ENCODE measurements at places on chromosomes 16 and 17.

DNA sequence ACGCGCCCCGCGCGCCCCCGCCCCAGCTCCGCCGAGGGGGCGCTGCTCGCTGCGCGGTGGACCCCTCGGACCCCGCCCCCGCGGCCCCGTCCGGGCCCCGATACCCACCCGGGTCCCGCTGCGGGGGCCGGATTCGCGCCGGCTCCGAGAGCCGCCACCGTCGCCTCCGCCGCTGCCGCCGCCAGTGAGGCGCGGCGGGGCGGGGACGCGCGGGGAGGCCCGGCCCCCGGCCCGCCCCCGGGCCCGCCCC, at the start of gene TBC1D16:
Gene TBC1D16, minus strand, starts transcription at position 186 of the 250 bp plus-strand sequence. CDS start 22,325 bp downstream, outside the sequence.
- DNase-seq: no peak

DNA sequence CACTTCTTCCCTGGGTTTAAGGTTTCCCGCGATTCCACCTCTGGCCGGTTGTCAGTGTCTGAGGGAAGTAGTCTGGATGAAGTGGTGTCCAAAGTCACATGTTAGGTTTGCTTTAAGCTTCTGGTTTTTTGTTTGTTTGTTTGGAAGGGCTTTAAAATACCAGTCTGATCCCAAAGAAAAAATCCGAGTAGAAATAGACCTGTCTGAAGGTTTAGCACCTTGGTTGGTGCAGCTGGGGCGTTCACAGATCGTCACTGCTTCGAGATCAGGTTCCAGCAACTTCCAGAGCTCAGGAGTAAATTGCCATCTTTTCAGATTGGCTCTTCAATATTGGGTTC, 567 bp downstream of the TMEM97 start:
- no peak for DNase-seq

- no peak for DNase-seq
Measured at GRCh38 chr17:45908460-45908859, 14.1 kb downstream of the MAPT start.

- DNase-seq: peak; percentile 59
Measured at GRCh38 chr16:11151885-11152629, 103.9 kb downstream of the SOCS1 start.

- DNase-seq: no peak
Measured at GRCh38 chr17:55086635-55087058, 118.1 kb downstream of the STXBP4 start.

DNA sequence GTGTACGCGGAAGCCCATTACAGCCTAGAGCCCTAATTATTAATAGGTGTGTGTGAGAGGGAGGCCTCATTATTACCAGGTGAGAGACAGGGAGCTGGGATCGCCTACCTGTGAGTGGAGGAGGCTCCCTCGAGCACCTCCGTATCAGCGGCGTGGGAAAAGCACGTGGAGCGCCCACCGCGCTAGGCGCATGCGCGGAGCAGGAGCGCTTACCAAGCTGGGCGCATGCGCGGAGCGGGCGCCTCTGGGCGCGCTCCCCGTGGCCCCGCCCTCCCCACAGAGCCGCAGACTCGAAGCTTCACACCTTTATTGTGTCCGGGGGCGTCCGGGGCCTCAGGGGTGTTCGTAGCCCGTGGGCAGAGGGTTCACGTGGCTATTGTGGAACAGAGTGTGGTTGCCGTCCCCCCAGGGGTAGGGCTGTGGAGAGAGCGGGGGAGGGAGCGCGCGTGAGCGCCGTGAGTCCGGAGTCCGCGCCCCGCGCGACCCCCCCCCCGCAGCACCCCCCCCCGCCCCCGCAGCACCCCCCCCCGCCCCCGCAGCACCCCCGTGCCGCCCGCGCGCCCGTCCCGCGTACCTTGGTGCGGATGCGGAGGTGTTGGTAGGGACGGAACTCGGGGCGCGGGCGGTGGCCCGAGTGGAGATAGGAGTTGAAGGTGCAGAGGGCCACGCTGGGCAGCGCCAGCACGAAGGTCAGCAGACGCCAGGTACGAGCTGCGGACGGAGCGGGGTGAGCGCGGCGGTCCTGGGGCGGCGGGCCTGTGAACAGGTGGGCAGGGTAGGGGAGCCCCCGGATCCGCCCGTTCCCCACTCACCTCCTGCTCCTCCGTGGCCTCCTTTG, 500 bp downstream of the COX6A2 start:
- DNase-seq: no peak

- DNase-seq: no peak
Measured at GRCh38 chr17:74922694-74923537, at the start of gene USH1G. TSS of gene USH1G (minus strand) at chr17:74923255. CDS start at chr17:74923073, 182 bp downstream.

GRCh38 chr17:44084131-44084538, 13.6 kb downstream of the G6PC3 start:
- DNase-seq: peak; percentile 59

DNA sequence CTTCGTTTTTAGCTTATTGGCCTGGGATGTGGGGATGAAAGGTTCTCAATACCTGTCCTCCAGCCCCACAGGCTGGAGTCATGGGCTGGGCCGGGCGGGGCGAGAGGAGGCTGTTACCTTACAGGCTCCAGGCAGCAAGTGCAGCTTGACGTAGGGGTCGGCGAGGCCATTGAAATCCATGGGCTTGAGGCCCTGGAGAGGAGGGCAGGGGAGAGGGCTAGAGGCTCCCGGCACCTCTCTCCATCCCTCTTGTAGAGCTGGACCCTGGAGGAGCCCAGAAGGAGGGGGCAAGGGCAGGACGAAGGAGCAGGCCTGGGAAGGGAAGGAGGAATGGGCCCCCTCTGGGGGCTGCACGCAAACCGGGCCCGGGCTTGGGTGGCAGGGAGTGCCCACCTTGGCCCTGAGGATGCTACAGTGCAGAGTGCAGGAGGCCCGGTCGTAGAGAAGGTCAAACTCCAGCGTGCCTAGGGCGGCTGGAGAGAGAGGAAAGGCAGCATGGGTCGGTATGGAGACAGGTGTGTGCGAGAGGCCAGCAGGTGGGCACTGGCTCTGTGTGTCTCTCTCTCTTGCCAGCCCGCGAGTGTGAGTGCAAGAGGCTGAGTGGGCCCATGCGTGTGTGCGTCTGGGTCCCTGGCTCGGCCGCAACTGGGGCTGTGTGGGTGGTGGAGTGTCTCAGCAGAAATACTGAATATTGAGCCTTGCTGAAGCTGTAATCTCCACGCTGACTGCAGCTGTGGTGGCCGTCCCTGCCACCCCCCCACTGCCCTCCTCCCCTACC, 1.6 kb downstream of the DOC2A start:
- DNase-seq: no peak

GRCh38 chr17:13727441-13728171, 125.9 kb upstream of the HS3ST3A1 start:
- no peak for DNase-seq

GRCh38 chr16:85375282-85375681, 237.8 kb upstream of the GSE1 start:
- DNase-seq: no peak

- no peak for DNase-seq
Measured at GRCh38 chr17:43936434-43936833, 5.8 kb downstream of the PPY start.

DNA sequence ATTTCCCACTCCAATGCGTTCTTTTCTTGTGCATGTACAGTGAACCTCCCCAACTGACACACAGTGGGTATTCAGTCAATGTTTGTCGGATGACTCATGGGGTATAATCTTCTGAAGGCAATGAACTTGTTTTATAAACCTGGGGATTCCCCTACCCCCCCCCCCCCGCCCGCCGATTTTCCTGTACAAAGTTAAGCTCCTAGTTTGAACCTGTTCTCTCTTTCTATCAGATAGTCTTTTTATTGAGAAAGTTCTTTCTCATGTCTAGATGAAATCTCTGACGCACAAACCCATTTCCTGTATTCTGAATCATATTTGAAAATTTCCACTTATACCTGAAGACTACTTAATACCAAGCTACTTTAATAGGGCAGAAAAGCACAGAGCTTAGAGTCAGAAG, 338.3 kb downstream of the CA10 start:
- DNase-seq: no peak

- DNase-seq: no peak
Measured at GRCh38 chr16:72979974-72980373, 68.0 kb downstream of the ZFHX3 start.

- DNase-seq: no peak
Measured at GRCh38 chr16:78686601-78687000, 587.1 kb downstream of the WWOX start.

GRCh38 chr16:81928975-81929374, 82.3 kb downstream of the SDR42E1 start:
- DNase-seq: no peak

DNA sequence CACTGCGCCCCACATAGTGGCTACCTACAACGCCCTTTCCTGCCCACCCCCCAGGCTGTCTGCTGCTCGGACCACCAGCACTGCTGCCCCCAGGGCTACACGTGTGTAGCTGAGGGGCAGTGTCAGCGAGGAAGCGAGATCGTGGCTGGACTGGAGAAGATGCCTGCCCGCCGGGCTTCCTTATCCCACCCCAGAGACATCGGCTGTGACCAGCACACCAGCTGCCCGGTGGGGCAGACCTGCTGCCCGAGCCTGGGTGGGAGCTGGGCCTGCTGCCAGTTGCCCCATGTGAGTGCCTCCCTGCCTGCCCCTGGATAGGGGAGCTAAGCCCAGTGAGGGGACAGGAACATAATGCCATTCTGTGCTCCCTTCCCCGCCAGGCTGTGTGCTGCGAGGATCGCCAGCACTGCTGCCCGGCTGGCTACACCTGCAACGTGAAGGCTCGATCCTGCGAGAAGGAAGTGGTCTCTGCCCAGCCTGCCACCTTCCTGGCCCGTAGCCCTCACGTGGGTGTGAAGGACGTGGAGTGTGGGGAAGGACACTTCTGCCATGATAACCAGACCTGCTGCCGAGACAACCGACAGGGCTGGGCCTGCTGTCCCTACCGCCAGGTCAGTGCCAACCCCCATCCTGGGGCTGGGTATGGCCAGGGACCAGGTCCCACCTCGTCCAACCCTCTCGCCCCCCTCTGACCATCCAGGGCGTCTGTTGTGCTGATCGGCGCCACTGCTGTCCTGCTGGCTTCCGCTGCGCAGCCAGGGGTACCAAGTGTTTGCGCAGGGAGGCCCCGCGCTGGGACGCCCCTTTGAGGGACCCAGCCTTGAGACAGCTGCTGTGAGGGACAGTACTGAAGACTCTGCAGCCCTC, 7.1 kb downstream of the GRN start:
- no peak for DNase-seq

DNA sequence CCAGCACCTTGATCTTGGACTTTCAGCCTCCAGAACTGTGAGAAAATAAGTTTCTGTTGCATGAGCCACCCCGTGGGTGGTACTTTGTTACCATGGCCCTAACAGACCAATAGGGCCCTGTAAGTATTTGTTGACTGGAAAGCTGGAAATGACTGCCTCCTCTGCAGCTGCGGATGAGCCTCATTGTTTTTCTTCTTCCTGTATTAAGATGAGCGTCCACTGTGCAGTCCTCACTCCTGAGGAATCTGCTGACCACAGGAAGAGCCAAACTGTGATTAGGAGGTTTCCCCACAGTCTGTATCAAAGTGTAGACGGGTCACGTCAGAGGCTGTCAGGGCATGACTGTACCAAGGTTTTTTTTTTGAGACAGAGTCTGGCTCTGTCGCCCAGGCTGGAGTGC, 12.2 kb upstream of the AKTIP start:
- DNase-seq: no peak

GRCh38 chr16:49307176-49307575, 25.5 kb upstream of the CBLN1 start:
- DNase-seq: no peak

GRCh38 chr17:39209317-39210092, 9.4 kb downstream of the RPL19 start:
- DNase-seq: peak; percentile 60

GRCh38 chr17:50093246-50093645, 1.9 kb upstream of the PDK2 start:
- DNase-seq: no peak

GRCh38 chr16:54582631-54583250, 296.2 kb upstream of the IRX3 start:
- DNase-seq: no peak

- DNase-seq: no peak
Measured at GRCh38 chr17:1008008-1008761, 11.3 kb downstream of the TIMM22 start.

- DNase-seq: no peak
Measured at GRCh38 chr17:74357466-74357809, 4.2 kb downstream of the BTBD17 start.

- no peak for DNase-seq
Measured at GRCh38 chr17:65170839-65171238, 33.7 kb downstream of the RGS9 start.

DNA sequence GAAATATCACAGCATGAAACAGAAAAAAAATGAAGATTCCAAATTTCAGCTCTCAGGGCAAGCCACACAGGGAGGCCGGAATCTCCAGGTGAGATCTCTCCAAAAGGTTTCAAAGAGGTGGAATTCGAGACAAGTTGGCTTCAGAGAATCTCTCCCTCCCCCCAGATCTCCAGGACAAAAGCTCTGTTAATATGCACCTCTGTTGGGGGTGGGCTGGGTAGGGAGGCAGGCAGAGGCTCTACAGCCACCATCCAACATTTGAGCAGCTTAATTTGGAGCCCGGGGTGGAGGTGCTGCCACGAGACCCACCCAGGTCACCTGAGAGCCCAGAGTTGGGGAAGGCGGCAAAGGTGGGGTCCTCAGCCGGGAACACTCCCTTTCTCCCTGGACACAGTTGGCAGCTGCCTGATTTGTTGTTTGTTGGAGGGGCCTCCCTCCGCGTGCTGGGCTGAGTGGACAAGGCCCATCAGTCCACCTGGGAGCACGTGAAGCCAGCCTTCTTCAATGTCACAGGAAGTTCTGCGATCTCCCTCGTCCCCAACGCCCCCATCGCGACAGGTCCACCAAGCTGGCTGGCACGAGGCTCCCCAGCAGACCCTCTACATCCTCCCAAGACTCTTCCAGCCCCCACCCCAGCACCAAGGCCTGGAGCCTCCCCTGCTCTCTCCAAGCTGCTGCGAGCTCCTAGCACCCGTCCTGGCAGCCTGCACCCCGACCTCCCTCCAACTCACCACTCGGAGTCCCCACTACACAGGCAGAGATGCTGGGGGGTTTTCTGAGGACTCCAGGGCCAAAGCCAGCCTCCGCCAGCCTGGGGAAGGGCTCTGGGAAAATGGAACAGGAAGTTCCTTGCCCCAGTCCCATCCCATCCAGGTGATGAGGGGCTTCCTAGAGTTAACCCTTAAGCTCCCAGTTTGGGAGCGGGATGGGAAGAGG, at the start of gene ZSCAN10:
Gene ZSCAN10, minus strand, starts transcription at position 836 of the 936 bp plus-strand sequence. CDS start 6,357 bp downstream, outside the sequence.
- DNase-seq: no peak

DNA sequence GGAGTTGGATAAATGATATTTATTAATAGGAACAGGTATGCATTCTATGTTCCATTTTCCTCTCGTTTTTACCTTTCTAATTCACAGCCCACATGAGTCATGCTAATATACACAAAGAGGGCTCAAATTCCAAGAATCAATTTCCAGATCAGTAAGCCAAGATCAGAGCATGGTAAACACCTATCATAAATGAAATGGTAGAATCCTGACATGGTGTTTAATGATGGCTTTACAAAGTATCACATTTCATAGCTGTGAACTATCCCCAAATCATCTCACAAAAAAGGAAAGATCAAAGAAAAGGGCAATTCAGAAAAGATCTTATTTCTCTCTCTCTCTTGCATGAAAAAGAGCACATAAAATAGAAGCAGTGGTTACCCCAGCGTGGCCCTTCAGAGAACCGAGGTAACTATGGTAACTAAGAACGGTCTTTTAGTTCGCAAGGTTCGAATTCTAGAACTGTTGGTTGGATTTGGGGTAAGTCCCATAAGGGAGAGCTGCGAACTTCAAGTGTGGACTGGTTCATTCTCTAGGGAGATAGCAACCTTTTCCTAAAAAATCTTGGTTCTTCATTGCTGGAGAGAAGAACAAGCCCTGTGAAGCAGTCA, 73.0 kb downstream of the MARCHF10 start:
- DNase-seq: no peak

- peak; percentile 52 for DNase-seq
Measured at GRCh38 chr16:66924527-66925321, 611 bp downstream of the RRAD start.

GRCh38 chr17:81961087-81961511, at the start of gene NOTUM:
TSS of gene NOTUM (minus strand) at chr17:81961187. CDS start at chr17:81960909, 278 bp downstream.
- DNase-seq: peak; percentile 53

GRCh38 chr16:68768771-68769170, 31.7 kb downstream of the CDH1 start:
- DNase-seq: no peak

Measured in BE2C (cell line).